Epithelial cell of esophagus (primary cell): ENCODE measurements at places on chromosomes 2 and 18.

DNA sequence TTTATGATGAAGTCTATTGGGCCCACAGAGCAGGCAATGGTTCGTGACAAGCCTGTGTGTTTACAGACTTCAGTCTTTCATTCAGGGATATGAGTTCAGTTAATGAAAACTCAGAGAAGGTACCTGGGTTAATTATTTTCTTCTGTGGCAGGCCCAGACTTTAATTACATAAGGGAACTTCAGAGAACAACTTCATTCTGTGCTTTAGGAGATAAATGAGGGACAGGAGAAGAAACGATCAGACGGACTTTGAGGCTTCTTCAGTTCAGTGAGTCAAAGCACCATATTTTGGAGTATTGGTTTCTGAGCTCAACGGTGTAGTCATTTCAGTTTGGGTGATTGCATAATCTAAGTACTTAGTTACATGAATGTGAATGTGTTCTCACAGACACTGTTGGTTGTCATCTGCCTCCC lies 203.0 kb upstream of the KCNJ3 start:
- DNase-seq: no peak

DNA sequence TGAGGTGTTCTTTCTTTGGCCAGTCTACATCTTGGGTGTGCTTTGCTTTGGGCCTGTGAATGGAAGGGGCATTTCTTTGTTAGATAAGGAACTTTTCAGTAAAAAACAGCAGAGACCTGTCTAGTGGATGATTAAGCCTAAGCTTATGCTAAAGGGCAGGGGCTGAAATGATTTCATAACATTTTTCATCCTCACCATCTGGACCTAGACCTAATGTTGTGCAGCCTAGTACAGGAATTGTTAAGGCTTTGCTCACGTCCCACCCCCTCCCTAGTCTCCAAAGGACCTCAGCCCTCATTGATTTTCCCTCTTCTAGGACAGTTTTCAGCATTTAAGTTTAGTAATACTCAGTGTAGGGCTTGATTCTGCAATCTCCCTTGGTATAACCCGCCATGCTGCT lies 111.8 kb downstream of the PRKCE start:
- DNase-seq: no peak

DNA sequence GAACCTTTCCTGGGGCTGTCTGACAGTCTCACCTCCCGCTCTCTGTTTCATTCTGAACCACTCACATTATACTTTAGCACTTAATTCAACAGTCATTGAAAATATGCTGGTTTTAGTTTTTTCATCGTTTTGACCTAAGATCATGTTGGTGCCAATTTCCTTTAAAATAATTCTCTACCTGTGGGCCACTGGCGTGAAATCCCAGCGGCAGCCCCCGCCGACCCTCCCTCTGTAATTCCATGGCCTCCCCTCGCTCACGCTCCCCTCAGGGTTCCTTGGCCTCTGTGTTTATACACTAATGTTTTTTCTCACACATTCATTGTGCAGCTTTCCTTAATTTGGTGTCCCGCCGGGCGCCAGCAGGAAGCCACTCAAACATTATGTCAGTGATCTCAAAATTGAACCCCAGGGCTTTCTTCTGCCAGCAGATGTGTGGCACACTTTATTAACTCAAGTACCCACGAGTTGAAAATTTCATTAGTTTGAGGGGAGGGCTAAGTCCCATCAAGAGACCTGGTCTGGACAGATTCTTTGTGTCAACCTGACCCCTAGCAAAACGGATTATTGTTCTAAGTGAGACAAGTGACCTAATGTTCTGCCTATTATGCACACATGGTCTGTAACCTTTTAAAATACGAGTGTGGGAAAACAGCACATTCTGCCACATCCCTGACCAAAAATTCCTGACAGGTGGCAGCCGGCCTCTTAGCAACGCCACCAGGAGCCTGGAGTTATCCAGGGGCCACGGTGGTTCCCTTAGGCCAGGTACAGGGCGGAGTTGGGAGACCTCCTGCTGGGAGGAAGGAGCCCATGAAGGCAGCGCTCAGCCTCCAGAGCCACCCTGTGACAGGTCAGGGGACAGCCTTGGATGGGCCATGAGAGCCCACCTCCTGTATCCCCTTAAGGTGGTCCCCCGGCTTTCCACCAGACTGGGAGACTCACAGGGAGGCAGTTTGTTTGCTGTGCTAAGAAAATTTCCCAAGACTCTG lies 53.1 kb downstream of the APOB start:
- DNase-seq: no peak

DNA sequence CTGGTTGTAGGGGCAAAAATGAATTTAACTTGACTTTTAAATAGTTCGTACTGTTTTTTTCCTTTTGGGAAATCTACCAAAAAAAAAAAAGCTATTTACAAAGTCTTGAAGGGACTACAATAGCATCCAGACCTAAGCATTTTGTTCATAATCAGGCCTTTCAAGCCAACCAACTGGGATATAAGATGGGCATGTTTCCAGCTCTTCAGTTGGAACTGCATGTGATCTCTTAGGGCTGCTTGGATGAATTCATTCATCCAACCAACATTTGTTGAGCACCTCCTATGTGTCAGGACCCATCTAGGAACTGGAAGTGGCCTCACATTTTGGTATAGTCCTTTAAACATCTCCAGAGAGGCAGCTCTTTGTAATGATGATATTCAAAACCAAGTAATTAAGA lies 98.6 kb downstream of the AAK1 start:
- DNase-seq: no peak

DNA sequence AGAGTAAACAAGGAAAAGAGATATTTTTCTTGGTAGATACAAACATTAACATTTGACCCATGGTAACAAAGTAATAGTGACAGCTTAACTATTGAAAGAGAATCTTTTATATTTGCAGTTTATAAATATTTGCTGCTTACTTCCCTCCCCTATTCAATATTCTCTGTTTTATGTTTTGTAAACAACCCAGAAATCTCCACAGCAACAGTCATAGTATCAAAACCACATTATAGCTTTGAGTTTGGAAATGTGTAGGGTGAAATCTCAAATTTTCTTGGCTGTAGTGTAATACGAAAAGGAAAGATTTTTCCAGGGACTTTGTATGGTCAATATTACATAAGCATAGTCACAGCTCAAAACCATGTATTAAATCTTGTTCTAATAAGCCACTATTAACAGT lies 511.2 kb downstream of the METTL4 start:
- DNase-seq: no peak

DNA sequence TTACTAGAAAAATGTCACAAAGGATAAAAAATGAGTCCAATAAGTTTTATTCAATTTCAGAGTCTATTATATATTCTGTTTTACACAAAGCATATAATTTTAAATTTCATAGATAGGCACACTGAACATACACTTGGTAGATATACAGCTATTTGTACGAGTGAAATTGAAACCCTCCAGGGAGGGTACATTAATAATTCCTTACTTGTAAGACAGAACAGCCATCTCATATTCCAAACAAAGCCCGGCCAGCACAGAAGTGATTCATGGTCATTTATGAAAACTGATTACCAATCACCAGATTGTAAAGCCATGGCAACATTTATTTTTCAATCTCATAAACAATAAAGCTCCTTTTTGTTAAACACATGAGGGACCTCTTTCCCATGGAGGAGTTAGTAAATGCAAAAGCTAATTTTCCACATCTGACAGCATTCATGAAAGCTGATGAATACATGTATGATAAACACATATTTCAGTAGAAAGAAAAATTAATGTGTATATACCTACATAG lies 190.6 kb downstream of the TDRD15 start:
- DNase-seq: no peak

DNA sequence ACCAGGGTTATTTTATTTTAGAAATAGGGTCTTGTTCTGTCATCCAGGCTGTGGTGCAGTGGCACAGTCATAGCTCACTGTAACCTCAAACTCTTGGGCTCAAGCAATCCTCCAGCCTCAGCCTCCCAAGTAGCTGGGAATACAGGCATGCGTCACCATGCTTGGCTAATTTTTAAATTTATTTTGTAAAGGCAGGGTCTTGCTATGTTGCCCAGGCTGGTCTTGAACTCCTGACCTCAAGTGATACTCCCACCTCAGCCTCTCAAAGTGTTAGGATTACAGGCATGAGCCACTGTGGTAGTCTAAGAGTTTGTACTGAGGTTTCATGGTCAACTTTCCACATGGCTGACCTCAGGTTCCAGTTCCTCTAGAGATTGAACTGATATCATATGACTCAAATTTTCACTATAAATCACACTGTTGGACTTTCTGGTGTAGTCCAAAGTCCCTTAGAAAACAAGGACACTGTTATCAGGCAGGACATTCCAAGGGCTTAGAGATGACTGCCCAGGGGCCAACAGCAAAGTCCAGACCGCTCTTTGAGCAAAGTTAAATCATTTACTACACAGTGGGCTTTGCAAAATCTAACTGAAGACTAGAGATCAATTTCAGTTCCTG lies 82.0 kb upstream of the MEX3C start:
- DNase-seq: no peak

GRCh38 chr18:25825979-25826776 lies 264.2 kb downstream of the SS18 start:
- DNase-seq: no peak

- DNase-seq: no peak
These were observed 47.3 kb upstream of the CALCRL start for GRCh38 chr2:187495324-187495723.

DNA sequence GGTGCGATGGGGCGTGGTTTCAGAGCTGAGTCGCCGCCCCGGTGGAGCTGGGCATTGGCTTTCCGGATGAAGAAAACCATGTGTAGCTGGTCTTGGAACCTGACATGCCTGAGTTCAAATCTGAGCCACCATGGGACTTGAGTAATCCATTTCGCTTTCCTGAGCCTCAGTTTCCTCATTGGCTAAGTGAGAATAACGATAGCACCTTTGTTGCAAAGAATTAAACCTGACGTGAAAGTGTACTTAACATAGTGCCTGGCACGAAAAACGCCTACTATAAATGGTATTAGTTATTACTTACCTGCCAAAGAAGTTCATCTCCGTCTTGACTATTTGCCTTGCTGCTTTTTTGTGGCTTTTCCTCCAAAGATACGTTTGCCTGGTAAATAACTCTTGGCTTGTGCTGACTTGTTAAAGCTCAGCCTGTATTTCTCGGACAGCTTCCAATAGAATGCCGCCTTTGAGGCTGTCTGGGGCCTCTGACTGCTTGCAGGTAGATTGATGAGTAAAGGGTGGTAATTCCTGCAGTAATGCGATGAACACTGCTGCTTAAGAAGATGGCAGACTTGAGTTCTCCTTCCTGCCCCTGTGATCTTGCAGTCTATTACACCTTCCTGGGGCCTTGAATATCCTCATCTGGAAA lies 1.3 kb downstream of the CDCA7 start:
- peak; percentile 92 for DNase-seq

- no peak for DNase-seq
These were observed 122.5 kb downstream of the PLEKHM3 start for GRCh38 chr2:207902821-207903220.

DNA sequence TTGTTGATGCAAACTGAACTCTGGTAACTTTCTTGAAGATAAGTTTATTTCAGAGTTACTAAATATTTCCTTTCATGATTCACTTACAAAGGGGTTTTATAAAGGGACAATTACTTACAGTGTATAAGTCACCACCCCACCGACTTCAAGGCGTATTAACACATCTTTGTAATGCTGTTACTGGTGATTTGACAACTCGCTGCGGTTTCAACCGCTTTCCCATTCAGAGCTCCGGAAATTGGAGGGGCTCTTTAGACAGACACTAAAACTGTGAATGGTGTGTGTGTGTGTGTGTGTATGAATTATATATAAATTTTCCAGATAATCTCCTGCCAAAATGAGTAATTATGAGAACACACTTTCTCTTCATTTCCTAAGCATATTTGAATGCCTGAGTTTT lies 4.9 kb downstream of the TM4SF20 start:
- peak; percentile 50 for DNase-seq

DNA sequence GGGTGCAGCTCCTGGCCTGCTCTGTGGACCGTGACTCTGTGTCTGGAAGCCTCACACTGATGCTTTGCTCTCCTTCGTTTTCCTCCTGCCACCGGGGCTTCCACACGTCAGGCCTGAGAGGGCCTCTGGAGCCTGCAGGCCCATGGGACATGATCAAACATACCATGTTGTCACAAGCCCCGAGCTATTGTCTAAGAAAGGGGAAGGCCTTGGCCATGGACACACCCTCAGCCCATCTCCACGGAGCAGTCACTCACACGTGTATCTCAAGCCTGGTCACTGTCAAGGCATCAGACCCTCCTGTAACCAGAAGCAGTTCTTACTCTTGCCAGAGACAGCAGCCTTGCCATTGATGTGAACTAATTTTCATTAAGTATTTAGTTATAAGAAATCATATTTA lies 814.1 kb upstream of the SALL3 start:
- DNase-seq: no peak
